Dermis microvascular lymphatic vessel endothelial cell (primary cell): ENCODE measurements at places on chromosomes 12 and 14. TPM values are rescaled to one million over a fixed set of nuclear protein-coding genes. Genes with fewer than 3 reads are reported as not detected.

The MYO1H gene
- not detected in 2 replicates for total RNA-seq

The RAD51AP1 gene
- 6.3 and 14.1 TPM in 2 replicates for total RNA-seq

The TAS2R42 gene
- not detected in 2 replicates for total RNA-seq

The PUS7L gene
- 5.6 and 8.9 TPM in 2 replicates for total RNA-seq

The PTGR2 gene
- total RNA-seq, result 0.76 and 1.7 TPM in 2 replicates

The CLEC4D gene
- not detected in 2 replicates for total RNA-seq

The NYNRIN gene
- 3.3 and 4.2 TPM in 2 replicates for total RNA-seq

The CMKLR1 gene
- total RNA-seq, result under 0.01 and 0.13 TPM in 2 replicates

The DEGS2 gene
- 0.13 and 0.26 TPM in 2 replicates for total RNA-seq

The TPPP2 gene
- not detected in 2 replicates for total RNA-seq

The KRT78 gene
- not detected in 2 replicates for total RNA-seq

The FZD10 gene
- total RNA-seq, result 5.9 and 6.4 TPM in 2 replicates
